NCI-H1436 treated with DMSO at 0.1 percent for 48 hours (cell line): ENCODE measurements at places on chromosomes 2 and 18.

DNA sequence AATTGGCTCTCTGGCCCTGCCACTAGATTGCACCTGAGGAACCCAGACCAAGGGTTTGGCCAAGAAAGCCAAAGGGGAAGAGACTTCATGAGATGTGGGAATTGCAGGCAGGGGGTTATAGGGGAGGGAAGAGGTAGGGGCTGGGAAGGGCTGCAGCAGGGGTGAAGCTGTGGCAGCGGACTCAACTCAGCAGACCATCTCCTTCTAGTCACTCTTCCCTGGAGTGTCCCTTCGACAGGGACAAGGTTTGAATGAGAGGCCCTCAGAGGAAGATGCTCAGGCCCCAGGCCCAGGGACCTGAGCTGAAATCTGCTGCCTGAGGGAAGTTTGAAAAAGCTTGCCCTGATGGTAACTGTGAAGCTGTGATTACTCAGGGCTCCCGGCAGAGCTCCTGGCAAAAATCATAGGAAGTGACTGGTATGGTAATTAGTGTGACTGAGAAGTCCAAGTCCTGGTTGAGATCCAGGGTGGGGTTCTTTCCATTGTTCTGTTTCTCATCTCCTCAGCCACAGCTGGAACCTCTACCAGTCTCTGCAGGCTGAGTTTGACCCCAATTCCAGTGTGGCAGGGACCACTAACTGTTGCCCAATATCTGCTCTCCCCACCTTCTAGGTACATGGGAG, 300.9 kb downstream of the CYP26B1 start:
- DNase-seq = no peak

DNA sequence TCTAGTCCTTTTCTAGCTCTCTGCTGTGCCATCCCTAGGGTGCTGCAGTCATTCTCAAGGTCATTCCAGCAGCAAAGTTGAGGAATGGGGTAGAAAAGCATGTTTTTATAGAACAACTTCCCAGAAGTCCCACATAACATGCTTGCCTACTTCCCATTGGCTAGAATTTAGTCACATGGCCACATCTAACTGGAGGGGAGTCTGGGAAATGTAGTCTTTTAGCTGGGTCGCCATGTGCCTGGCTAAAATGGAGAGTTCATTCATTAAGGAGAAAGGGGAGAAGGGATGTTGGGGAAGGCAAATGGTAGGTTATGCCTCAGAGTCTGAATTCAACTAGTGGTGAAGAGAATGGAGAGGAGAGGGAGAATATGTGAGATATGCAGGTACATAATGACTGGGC, 85.7 kb downstream of the SLC4A3 start:
- DNase-seq = no peak

GRCh38 chr2:47890711-47891368, 15.5 kb downstream of the FBXO11 start:
- no peak for DNase-seq

- DNase-seq = no peak
Observed at GRCh38 chr2:224523626-224524577, 61.3 kb downstream of the CUL3 start.

DNA sequence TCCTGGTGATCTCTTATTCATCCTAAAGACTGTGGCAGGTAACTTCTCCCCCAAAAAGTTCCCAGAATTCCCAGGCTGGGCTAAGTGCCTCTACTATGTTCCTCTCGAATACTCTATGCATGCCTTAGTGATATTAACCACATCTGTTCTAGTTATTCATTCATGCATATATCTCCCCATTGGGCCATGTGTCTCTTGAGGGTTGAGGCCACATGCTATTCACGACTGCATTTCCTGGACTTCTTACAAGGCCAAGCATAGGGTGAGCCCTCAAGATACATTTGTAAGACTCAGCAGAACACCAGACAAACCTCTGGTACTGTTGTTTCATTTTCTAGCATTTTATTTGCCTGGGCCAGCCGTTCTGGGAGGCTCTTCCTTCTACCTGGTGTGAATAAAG, 117.0 kb downstream of the EN1 start:
- DNase-seq = no peak

DNA sequence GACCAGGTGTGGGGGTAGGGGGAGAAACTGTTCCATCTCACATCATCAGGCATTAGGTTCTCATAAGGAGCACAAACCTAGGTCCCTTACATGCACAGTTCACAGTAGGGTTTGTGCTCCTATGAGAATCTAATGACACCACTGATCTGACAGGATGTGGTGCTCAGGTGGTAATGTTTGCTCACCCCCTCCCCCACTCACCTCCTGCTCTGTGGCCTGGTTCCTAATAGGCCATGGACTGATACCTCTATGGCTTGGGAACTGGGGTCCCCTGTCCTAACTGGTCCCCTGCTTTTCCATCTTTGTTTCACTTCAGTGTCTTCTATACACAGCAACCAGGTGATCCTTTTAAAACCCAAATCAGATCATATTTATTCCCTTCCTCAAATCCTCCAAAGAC, 267.8 kb downstream of the TNS1 start:
- DNase-seq = no peak

GRCh38 chr2:128593879-128594650, 275.4 kb upstream of the HS6ST1 start:
- no peak for DNase-seq

DNA sequence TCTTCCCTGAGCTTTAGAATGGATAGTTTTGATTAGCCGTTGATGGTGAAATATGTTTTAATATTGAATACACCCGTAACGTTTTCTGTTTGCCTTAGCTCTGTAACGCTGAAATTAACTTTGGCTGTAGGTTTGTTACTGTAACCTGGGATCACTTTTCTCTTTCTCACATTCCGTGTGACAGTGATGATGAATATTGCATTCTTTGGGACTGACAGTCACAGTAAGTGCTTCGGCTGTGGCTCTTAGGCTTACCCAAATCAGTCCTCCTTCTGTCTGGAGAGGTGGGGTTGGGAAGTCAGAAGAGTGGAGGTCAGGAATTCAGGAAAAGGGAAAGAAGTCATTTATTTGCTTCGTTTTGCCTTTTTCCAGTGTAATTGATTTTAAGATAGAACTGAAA, 18.0 kb downstream of the RMC1 start:
- DNase-seq = no peak

DNA sequence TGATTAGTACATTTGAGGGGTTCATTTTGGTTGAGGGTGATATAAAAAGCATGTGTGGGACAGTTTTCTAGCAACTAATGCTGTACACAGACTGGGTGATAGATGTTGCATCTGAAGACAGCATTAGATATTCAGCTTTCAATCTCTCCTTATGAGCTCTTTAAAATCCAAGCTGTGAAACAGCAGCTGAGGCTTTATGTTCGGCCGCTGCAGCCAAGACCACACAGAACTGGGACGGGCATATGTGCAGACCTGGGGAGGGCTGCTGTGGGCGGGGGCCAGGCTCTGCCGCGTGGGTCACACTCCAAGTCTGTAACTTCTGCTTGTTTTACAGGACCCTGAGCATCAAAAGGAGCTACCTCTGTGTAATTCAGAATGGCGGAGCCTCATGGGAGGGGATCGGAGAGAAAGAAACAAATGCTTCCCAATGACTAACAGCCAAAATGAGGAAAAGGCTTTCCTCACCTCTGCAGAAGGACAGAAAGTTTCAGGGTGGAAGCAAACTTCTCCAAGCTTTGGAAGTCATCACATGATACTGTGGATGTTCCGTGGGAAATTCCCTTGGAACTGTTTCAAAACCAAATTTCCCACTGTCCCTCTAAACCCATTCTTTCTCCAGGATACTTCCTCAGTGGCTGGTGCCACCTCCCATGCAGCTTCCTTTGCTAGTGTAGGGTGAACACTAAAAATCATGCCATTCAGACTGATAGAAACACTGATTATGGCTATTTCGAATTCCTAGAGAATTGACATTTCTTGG, 711.9 kb upstream of the ID2 start:
- DNase-seq = no peak

- DNase-seq = no peak
Observed at GRCh38 chr2:235643680-235644511, 150.1 kb downstream of the AGAP1 start.
